ENCODE measurements at places on chromosomes 2 and 18. TPM values are rescaled to one million over a fixed set of nuclear protein-coding genes. Genes with fewer than 3 reads are reported as not detected.

DNA sequence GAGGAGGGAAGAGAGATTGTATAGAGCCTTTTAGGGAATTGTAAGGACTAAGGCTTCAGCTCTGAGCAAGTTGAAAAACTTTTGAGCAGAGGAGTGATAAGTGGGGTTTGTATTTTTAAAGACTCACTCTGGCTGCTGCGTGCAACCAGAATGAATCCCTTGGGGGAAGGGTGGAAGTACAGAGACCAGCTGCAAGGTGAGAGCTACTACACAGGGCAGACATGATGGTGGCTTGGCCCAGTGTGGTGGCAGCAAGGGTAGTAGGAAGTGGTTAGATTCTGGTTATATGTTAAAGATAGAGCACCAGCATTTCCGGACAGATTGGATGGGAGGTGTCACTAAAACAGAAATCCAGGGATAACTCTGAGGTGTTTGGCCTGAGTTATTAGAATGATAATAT is 10.1 kb upstream of the SESTD1 start:
- no peak overlapping the region for H3K4me3 ChIP-seq
- H3K27ac ChIP-seq, result no peak overlapping the region
- DNase-seq, result no peak
- H3K4me1 ChIP-seq, result no peaks in the 10 kb centered on the region
- no peaks in the 10 kb centered on the region for H3K27me3 ChIP-seq

- no peak overlapping the region for H3K27ac ChIP-seq
- peaks cover 2% of the 10 kb centered on the region for H3K4me1 ChIP-seq
- H3K4me3 ChIP-seq, result no peak overlapping the region
- DNase-seq, result no peak
Measured at GRCh38 chr2:102235491-102235890, 48.7 kb downstream of the IL1RL2 start.

The PPP1R7 gene
- 68.9 TPM for total RNA-seq

GRCh38 chr2:69994166-69994565 is 32.7 kb upstream of the ASPRV1 start:
- H3K4me3 ChIP-seq, result no peak overlapping the region
- no peak overlapping the region for H3K27ac ChIP-seq
- no peaks in the 10 kb centered on the region for H3K4me1 ChIP-seq
- peaks cover 8% of the 10 kb centered on the region for H3K36me3 ChIP-seq

The SP140L gene
- total RNA-seq, result 102 TPM

DNA sequence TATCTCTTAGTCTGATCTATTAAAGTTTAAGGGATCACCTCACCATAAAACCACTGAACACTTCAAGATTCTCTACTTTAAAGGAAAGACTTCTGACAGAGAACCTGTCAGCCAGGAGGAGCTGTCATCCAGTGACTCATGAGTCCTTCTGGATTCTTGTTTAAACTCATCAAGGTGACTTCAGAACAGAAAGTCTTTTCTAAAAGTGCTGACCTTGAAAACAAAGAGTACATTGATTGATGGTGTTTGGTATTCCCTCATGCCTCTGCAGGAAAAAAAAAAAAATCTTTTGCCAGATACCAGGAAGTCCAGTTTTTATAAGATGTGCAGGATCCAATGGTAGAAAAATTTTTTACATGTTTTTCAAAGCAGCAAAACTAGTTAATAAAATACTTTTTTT is 12.3 kb downstream of the DSG2 start:
- no peak overlapping the region for H3K27ac ChIP-seq
- H3K4me1 ChIP-seq, result no peaks in the 10 kb centered on the region
- H3K36me3 ChIP-seq, result no peaks in the 10 kb centered on the region
- no peak for DNase-seq
- no peaks in the 10 kb centered on the region for H3K27me3 ChIP-seq

- DNase-seq, result no peak
- H3K4me1 ChIP-seq, result no peaks in the 10 kb centered on the region
- no peak overlapping the region for H3K27ac ChIP-seq
- no peaks in the 10 kb centered on the region for H3K36me3 ChIP-seq
- no peak overlapping the region for H3K4me3 ChIP-seq
- H3K27me3 ChIP-seq, result no peaks in the 10 kb centered on the region
Measured at GRCh38 chr18:35479911-35480586, 17.7 kb downstream of the INO80C start.

DNA sequence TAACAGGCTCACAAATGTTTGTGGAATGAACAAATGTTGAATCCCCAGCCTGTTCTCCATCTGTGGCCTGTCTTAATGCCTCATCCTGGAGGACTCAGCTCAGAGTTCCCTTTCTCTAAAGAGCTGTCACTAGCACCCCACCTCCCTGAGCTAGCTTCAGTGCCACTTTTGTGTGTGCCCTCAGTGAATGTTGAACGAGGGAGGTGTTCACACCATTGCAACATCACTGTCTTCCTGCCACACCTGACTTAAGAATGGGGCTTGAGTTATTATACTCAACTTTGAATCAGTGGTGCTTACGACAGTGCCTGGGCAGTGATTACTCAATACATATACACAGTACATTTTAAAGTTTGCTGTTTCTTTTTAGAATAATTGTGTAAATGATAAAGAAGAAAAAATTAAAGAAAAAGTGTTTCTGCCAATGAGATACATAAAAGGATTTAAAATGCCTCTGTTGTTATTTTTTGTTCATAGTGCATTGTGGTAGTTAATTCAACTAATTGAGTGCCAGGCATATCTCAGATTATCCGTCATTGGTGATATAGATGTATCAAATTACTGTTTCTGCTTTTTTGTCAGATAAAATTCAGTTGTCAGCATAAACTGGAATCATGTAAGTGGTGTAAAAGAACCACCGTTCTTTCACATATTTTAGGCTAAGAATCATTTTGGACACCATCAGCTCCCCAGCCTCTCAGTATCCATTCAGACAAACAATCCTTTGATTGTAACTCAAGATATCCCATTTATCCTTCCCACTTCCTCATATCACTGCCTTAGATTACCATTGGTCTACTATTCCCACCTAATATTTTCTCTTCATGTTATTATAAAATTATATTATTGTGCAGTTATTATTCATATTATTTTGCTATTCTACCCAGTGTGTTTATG is 304.7 kb downstream of the PTPRM start:
- no peak overlapping the region for H3K4me3 ChIP-seq
- H3K36me3 ChIP-seq, result no peaks in the 10 kb centered on the region
- H3K27me3 ChIP-seq, result no peaks in the 10 kb centered on the region
- no peaks in the 10 kb centered on the region for H3K4me1 ChIP-seq
- H3K27ac ChIP-seq, result no peak overlapping the region

The CABYR gene
- 2.2 TPM for total RNA-seq

The FAM237A gene
- total RNA-seq, result not detected

The CYBRD1 gene
- 1.1 TPM for total RNA-seq

- no peak overlapping the region for H3K27ac ChIP-seq
- H3K36me3 ChIP-seq, result no peaks in the 10 kb centered on the region
- no peak overlapping the region for H3K4me3 ChIP-seq
- no peaks in the 10 kb centered on the region for H3K4me1 ChIP-seq
- H3K27me3 ChIP-seq, result no peaks in the 10 kb centered on the region
Measured at GRCh38 chr18:31281437-31281836, 36.5 kb upstream of the DSG1 start.

DNA sequence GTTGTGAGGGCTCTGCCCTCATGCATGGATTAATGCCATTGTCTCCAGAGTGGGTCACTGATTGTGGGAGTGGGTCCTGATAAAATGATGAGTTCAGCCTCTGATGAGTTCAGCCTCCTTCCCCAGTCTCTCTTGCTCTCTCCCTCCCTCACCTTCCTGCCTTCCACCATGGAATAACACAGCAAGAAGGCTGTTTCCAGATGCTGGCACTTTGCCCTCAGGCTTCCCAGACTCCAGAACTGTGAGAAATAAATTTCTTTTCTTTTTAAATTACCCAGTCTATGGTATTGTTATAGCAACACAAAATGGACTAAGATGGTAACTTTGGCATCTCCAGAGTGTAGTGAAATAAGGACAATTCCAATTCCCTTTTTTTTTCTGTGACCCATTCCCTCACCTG is 47.1 kb upstream of the MAP4K3 start:
- no peak overlapping the region for H3K27ac ChIP-seq
- no peak for DNase-seq
- no peaks in the 10 kb centered on the region for H3K36me3 ChIP-seq
- no peaks in the 10 kb centered on the region for H3K4me1 ChIP-seq
- no peak overlapping the region for H3K4me3 ChIP-seq

The C2orf66 gene
- not detected for total RNA-seq

GRCh38 chr2:152222975-152223637 is 47.5 kb upstream of the STAM2 start:
- no peaks in the 10 kb centered on the region for H3K36me3 ChIP-seq
- H3K27me3 ChIP-seq, result no peaks in the 10 kb centered on the region
- no peak for DNase-seq
- no peak overlapping the region for H3K27ac ChIP-seq
- no peaks in the 10 kb centered on the region for H3K4me1 ChIP-seq

The NMS gene
- total RNA-seq, result not detected

- DNase-seq, result no peak
- H3K36me3 ChIP-seq, result no peaks in the 10 kb centered on the region
- no peaks in the 10 kb centered on the region for H3K4me1 ChIP-seq
- H3K27me3 ChIP-seq, result no peaks in the 10 kb centered on the region
- no peak overlapping the region for H3K27ac ChIP-seq
Measured at GRCh38 chr2:222040333-222040732, 258.5 kb downstream of the PAX3 start.

- H3K36me3 ChIP-seq, result no peaks in the 10 kb centered on the region
- no peak overlapping the region for H3K27ac ChIP-seq
- H3K27me3 ChIP-seq, result no peaks in the 10 kb centered on the region
- no peak for DNase-seq
- no peak overlapping the region for H3K4me3 ChIP-seq
Measured at GRCh38 chr2:128300151-128301020, 18.3 kb downstream of the HS6ST1 start.

GRCh38 chr2:170300993-170301392 is 123.0 kb downstream of the MYO3B start:
- H3K27me3 ChIP-seq, result no peaks in the 10 kb centered on the region
- no peaks in the 10 kb centered on the region for H3K4me1 ChIP-seq
- H3K36me3 ChIP-seq, result no peaks in the 10 kb centered on the region

DNA sequence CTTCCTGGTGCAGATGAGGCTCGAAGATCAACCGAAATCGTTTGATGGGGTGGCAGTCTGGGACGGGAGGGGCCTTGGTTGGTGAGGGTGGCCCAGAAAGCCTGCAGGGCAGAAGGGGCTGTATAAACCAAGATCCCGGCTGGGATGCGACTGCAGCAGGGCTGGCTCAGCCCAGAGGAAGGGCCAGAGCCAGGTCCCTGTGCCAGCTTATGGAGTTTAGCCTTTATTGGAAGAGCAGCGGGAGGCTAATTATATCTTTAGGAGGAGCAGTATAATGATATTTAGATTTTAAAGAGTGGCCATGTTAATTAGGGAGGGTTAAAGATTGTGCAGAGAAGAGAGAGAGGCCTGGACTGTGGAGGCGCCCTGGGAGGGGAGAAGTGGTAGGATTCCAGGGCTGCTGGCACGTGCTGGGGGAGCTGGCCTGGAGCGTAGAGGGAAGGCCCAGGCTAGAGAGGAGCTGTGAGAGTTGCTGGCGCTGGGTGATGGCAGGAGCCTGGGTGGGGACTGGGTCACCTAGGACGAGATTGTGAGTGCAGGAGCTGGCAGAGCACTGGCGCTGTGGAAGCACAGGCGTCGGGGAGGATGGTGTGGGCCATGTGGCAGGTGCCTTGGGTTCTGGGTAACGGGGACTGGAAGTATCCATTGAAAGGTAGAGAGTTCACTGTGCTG is 25.1 kb downstream of the TRAF3IP1 start:
- H3K4me3 ChIP-seq, result no peak overlapping the region
- no peaks in the 10 kb centered on the region for H3K27me3 ChIP-seq
- DNase-seq, result no peak
- no peaks in the 10 kb centered on the region for H3K4me1 ChIP-seq
- H3K27ac ChIP-seq, result no peak overlapping the region

The RIT2 gene
- not detected for total RNA-seq

DNA sequence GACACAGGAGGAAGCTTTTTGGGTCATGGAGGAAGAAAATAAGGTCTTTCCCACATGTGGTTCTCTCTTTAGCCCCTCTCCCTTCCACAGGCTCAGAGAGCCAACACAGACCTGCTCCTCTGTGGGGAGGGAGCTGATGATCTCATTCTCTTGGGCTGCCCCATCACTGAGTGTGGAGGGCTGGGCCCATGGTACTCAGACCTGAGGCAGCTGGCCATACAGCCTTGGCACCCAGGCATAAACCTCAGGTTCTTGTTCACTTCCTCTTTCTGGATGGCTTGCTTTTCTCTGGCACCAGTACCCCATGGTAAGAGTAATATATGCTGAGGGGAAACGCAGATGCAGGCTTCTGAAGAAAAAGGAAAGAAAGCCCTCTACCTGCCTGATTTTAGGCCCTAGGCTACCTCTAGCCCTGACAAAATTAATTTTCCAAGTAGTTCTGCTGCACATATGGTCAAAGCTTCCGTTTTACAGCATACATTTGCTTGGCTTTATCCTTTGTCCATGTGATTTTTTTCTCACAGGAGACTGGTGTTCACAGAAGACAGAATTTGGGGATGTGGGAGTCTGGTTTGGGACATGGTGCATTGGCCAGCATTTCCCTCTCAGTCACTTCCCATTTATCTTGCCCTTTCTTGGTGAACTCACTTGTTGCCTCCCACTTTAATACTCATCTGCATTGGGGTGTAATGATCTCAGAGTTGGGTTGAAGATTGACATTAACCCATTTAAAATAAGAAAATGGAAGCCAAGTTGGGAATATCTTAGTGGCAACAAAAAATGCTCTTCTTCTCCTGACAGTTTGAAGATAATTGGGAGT is 11.1 kb downstream of the DHRS9 start:
- H3K36me3 ChIP-seq, result no peaks in the 10 kb centered on the region
- DNase-seq, result no peak
- no peaks in the 10 kb centered on the region for H3K4me1 ChIP-seq
- no peak overlapping the region for H3K4me3 ChIP-seq
- H3K27ac ChIP-seq, result no peak overlapping the region

The SPEG gene
- 9.0 TPM for total RNA-seq

The ITGA4 gene
- total RNA-seq, result 278 TPM

- no peak overlapping the region for H3K4me3 ChIP-seq
- no peak overlapping the region for H3K27ac ChIP-seq
- H3K27me3 ChIP-seq, result no peaks in the 10 kb centered on the region
Measured at GRCh38 chr2:181814057-181814491, 77.5 kb upstream of the ITPRID2 start.

- H3K4me1 ChIP-seq, result peaks cover 49% of the 10 kb centered on the region
- no peak overlapping the region for H3K27ac ChIP-seq
- no peak for DNase-seq
- no peaks in the 10 kb centered on the region for H3K36me3 ChIP-seq
- no peak overlapping the region for H3K4me3 ChIP-seq
Measured at GRCh38 chr2:230669386-230669950, 43.2 kb upstream of the CAB39 start.

All from CD4-positive, alpha-beta memory T cell (primary cell).